ENCODE measurements at places on chromosomes 11 and 22. TPM values are rescaled to one million over a fixed set of nuclear protein-coding genes. Genes with fewer than 3 reads are reported as not detected.
A peak's percentile ranks its signal among the peaks of the same experiment; 100 is the strongest.

DNA sequence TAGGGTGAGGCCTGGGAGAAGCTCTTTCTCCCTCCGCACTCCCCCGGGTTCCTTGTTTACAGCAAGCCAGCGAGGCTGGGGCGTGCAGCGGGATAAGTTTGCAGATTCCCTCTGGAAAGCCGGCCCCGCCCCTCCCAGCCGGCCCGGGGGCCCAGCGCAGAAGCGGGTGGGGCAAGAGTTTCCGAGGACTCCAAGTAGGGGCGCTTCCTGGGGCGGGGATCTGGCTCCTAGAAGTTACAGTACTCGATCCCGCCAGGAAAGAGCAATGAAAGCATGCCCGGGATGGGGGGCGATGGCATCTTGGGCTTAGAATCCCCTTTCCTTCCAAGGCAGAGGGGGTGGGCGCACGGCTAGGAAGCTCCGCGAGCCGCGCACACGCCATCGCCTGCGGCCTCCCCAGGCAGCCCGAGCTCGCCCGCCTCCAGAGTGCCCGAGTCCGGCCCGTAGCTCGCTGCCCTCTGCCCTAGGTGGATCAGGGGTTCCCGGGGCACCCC, 385 bp downstream of the TST start:
- DNase-seq: peak; percentile 81
- H3K36me3 ChIP-seq: peaks cover 10% of the 10 kb centered on the region
- H3K27ac ChIP-seq: peak overlapping the region; percentile 97
- H3K27me3 ChIP-seq: no peaks in the 10 kb centered on the region
- H3K4me1 ChIP-seq: peaks cover 18% of the 10 kb centered on the region
- H3K4me3 ChIP-seq: peak overlapping the region; percentile 80

DNA sequence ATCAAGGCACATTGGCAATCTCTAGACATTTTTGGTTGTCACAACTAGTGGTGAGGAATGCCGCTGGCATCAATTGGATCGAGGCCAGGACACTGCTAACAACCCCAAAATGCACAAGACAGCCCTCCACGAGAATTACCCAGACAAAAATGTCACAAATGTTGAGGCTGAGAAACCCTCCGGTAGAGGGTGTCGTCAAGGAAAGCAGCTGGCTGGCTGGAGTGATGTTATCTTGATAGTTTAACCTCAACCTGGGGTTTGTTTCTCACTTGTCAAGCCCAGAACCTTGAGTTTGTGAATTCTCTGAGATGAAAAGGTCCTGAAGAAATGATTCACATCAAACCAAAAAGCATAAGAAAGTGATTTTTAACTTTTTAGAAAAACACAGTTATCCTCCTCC, 21.1 kb upstream of the TMPRSS13 start:
- H3K4me3 ChIP-seq: no peak overlapping the region
- peaks cover 2% of the 10 kb centered on the region for H3K4me1 ChIP-seq
- no peak for DNase-seq
- no peaks in the 10 kb centered on the region for H3K36me3 ChIP-seq
- H3K27me3 ChIP-seq: no peaks in the 10 kb centered on the region
- H3K27ac ChIP-seq: no peak overlapping the region

GRCh38 chr11:68037411-68038225, 1.2 kb upstream of the TCIRG1 start:
- peak overlapping the region; percentile 95 for H3K27ac ChIP-seq
- H3K4me1 ChIP-seq: peaks cover 18% of the 10 kb centered on the region
- H3K36me3 ChIP-seq: peaks cover 7% of the 10 kb centered on the region
- H3K4me3 ChIP-seq: no peak overlapping the region
- DNase-seq: no peak

- H3K27ac ChIP-seq: no peak overlapping the region
- H3K4me1 ChIP-seq: no peaks in the 10 kb centered on the region
- no peak overlapping the region for H3K4me3 ChIP-seq
- H3K36me3 ChIP-seq: no peaks in the 10 kb centered on the region
- H3K27me3 ChIP-seq: no peaks in the 10 kb centered on the region
- DNase-seq: no peak
Measured at GRCh38 chr11:70547386-70547785, 149.1 kb downstream of the CTTN start.

DNA sequence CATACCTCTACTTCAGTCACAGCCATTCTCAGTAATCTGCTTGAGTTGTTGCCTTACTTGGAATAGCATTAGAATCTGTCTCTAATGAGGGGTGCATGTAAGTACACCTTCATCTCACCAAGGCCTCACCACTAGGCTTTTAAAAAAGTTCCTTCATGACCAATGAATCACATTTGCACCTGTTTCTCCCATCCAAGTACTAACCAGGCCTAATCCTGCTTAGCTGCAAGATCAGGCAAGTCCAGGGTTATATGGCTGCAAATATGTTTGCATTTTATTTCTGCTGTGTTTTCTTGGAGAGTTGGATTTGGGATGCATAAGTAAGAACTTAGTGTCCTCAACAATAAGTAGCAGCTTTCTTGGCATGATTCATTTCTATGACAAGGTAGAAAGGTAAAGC, 66.9 kb downstream of the BBOX1 start:
- DNase-seq: no peak
- H3K36me3 ChIP-seq: no peaks in the 10 kb centered on the region
- H3K27me3 ChIP-seq: no peaks in the 10 kb centered on the region
- H3K27ac ChIP-seq: no peak overlapping the region
- H3K4me3 ChIP-seq: no peak overlapping the region

- no peak overlapping the region for H3K4me3 ChIP-seq
- no peak overlapping the region for H3K27ac ChIP-seq
- no peak for DNase-seq
- H3K27me3 ChIP-seq: peaks cover 3% of the 10 kb centered on the region
Measured at GRCh38 chr11:35624781-35625180, 6.5 kb downstream of the FJX1 start.

DNA sequence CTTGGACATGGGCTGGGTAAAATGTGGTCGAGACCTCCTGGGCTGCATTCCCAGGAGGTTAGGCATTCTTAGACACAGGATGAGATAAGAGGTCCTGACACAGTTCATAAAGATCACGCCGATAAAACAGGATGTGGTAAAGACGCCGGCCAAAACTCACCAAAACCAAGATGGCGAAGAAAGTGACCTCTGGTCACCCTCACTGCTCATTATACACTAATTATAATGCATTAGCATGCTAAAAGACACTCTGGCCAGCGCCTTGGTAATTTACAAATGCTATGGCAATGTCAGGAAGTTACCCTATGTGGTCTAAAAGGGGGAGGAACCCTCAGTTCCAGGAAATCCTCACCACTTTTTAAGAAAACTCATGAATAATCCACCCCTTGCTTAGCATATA, 983.3 kb downstream of the OPCML start:
- H3K4me3 ChIP-seq: no peak overlapping the region
- no peak for DNase-seq
- H3K27ac ChIP-seq: no peak overlapping the region
- no peaks in the 10 kb centered on the region for H3K36me3 ChIP-seq
- no peaks in the 10 kb centered on the region for H3K4me1 ChIP-seq
- H3K27me3 ChIP-seq: no peaks in the 10 kb centered on the region

GRCh38 chr11:41996533-41996932, 537.1 kb upstream of the LRRC4C start:
- no peaks in the 10 kb centered on the region for H3K4me1 ChIP-seq
- no peak overlapping the region for H3K4me3 ChIP-seq
- H3K27me3 ChIP-seq: no peaks in the 10 kb centered on the region
- no peak for DNase-seq
- H3K27ac ChIP-seq: no peak overlapping the region

INS gene
- polyA plus RNA-seq: 3.3 TPM

- H3K4me1 ChIP-seq: no peaks in the 10 kb centered on the region
- no peak overlapping the region for H3K4me3 ChIP-seq
- no peak for DNase-seq
- no peaks in the 10 kb centered on the region for H3K27me3 ChIP-seq
- H3K36me3 ChIP-seq: no peaks in the 10 kb centered on the region
Measured at GRCh38 chr11:17603056-17603825, 56.2 kb downstream of the OTOG start.

DNA sequence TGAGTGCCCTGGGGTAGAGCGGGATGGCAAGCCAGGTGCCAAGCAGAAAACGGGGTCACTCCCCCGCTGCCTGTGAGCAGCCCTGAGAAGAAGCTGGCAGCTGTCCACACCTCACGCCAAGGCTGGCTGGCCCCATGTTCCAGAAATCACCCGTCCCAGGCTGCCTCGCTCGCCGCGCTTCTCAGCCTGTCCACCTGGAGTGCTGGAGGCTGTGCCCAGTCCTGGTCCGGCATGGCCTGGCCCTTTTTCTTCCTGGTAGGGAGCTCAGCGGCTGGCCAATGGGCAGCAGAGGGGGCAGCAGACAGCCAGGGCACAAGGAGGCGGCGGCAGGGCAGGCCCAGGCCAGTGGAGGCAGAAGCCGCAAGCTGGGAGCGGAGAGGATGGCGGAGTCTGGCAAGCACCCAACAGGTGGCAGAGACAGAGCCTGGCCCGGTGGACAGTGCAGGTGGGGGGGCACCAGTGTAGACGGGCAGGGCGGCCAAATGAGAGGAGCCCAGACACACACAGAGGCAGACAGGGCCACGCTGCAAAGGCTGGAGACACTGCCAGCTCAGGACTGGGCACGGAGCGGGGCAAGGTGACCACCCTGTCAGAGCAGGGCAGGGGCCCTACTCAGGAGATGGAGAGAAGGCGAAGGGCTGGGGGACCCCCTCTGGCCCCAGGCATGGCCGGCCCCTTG, 37.2 kb upstream of the TH start:
- H3K27me3 ChIP-seq: no peaks in the 10 kb centered on the region
- DNase-seq: no peak
- H3K27ac ChIP-seq: no peak overlapping the region
- H3K36me3 ChIP-seq: no peaks in the 10 kb centered on the region
- H3K4me1 ChIP-seq: no peaks in the 10 kb centered on the region

CLCF1 gene
- polyA plus RNA-seq: 7.6 TPM

DNA sequence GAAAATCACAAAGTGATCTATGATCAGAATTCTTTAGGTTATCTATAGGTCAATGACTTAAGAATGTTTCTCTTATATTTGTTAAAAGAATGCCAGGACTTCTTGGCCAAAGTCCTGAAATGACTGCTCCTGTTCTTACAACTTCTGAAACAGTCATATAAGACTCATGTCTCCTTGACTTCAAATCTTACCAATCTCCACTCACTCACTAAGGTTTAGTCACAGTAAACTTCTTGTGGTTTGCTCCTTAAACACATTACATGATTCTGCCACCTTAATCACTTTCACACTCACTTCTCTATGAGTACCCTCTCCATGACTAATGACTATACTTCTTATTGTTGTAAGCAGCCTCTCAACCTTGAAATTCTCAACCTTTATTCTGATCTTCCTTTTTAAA, 648.7 kb upstream of the CCDC179 start:
- no peaks in the 10 kb centered on the region for H3K27me3 ChIP-seq
- H3K4me1 ChIP-seq: no peaks in the 10 kb centered on the region
- no peak overlapping the region for H3K27ac ChIP-seq
- no peaks in the 10 kb centered on the region for H3K36me3 ChIP-seq
- no peak overlapping the region for H3K4me3 ChIP-seq

DNA sequence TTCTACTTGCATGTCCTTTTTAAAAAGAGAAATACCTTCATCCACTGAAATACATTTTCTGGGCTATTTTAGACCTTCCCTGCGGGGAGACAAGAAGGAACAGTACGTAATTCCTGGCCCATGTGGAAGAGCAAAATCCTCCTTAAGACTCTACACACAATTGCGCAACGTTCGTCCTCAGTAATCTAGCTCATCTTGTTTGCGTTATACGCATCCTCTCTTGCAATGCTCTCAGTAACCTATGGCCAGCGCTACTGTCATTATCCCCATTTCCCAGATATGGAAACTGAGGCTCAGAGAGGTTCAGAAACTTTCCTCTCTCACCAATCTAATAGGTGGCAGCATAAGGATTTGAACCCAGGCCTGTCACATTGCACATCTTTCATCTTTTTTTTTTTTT, 54.6 kb downstream of the RPUSD4 start:
- no peaks in the 10 kb centered on the region for H3K27me3 ChIP-seq
- H3K27ac ChIP-seq: no peak overlapping the region
- H3K4me1 ChIP-seq: peaks cover 2% of the 10 kb centered on the region
- no peak overlapping the region for H3K4me3 ChIP-seq
- DNase-seq: no peak

THRSP gene
- 0.12 TPM for polyA plus RNA-seq

DNA sequence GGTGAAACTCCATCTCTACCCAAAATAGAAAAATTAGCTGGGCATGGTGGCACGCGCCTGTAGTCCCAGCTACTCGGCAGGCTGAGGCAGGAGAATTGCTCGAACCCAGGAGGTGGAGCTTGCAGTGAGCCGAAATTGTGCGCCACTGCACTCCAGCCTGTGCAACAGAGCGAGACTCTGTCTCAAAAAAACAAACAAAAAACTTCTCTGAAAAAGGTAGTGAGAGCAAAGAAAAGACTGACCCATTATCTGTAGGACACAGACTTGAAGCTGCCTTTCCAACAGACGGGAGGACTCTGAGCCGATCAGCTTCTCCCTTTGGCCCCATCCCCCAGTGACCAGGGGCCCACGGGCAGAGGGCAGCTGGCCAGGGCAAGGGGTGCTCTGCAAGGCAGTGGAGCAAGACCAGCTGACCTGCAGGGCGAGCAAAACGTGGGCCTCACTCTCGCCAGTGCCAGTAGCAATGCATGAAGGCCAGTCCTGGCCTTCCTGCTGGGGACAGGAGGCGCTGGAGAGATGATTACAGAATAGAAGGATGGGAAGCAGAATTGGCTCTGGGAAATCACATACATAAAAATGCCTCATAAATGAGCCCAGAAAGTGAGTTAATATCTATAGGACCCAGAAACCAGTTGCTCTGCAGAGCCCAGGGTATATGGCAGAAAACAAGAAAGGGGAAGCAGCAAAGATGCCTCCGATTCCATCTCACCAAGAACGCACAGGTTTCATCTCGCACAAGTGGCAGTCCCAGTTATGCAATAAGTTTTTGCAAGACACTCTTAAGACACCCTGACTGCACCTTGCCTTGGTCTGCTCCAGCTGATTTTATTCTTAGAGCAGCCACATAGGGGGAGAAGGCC, 2.8 kb downstream of the EHD1 start:
- peaks cover 16% of the 10 kb centered on the region for H3K36me3 ChIP-seq
- no peak overlapping the region for H3K4me3 ChIP-seq
- H3K4me1 ChIP-seq: peaks cover 12% of the 10 kb centered on the region
- no peak for DNase-seq
- H3K27ac ChIP-seq: no peak overlapping the region
- H3K27me3 ChIP-seq: no peaks in the 10 kb centered on the region
